GM23248 (cell line): ENCODE measurements at places on chromosomes 11 and 22.

DNA sequence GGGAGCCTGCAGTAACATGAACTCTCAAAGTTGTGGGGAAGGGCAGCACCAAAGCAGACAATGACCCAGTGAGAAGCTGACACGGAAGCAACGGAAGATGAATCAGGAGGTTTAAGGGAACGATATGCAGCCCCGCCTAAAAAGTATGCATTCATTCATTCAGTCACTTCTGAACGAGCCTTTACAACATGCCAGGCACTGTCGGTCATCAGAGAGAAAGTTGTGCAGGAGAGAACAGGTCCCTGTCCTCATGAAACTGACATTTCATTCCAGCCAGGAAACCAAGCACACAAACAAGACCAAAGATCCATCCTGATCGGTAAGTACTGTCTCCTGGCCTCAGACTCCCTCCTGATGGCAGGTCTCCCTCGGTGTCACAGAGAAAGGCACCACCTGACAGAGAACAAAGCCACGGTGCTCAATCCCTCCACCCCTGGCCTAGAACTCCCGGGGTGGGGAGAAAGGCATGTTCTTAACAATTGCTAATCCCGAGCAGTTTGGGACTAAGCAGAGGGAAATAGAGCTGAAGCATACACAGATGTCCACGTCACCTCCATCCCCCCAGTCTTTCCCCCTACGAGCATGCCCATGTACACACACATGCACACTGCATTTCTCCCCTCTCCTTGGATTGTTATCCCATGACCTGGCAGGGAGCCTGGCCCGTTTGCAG is 49.3 kb downstream of the LRFN4 start:
- DNase-seq: peak; percentile 26

DNA sequence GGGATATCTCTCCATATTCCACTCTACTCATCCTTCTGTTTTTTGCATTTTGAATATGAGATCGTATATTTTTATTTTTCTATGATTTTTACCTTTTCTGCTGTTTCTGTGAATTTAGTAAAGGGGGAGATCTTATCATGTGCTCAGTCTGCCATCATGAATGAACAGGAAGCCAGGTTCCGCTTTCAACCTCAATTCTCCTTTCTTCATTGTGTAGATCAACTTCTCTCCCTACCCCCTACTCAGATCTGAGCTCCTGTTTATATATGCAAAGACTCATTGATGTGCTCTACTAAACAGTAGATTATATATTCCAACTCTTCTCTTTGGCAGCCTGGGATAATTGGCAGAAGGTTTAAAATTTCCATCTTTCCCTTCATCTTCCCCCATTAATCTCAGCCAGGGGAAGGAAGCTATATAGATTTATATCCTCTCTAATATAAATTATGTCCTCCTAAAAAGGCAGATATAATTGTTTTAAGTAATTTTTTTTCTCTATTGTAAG is 336.7 kb upstream of the PLET1 start:
- no peak for DNase-seq

- no peak for DNase-seq
These were observed 16.3 kb downstream of the RBFOX2 start for GRCh38 chr22:36012332-36012731.

DNA sequence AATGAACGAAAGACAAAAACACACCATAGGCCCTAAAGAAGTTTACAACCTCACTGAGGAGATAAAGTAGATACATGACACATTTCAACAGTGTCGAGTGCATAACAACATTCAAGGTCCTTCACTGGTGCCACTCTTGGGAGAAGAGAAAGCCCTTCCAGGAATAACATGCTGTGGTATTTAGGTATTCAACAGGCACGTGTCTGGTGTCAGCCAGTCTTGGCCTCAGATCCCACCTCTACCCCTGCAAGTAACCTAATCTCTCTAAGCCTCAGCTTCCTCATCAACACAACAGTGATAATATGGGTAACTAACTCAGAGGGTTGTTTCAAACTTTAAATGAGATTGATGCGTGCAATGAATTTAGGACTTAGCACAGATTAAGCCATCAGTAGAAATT is 235.0 kb upstream of the ZC3H12C start:
- DNase-seq: no peak

DNA sequence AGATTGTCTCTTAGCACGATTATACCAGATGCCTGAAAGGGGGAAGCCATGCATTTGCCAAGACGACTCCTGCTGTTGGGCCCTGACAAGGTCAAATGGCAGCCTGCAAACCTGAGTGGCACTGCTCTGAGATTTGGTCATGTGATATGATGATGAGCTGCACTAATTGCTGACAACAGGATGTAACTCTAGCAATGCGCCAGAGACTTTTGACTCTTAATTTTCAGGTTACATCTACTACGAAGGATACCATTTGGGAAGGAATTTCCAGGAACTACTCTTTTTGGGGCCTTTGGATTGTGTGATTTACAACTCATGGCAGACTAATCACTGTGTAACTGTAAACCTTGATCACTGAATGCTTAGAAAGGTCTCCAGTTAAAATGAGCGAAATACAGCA is 13.1 kb downstream of the TREH start:
- DNase-seq: no peak

GRCh38 chr22:19368876-19369275 is 62.7 kb downstream of the HIRA start:
- DNase-seq: no peak

DNA sequence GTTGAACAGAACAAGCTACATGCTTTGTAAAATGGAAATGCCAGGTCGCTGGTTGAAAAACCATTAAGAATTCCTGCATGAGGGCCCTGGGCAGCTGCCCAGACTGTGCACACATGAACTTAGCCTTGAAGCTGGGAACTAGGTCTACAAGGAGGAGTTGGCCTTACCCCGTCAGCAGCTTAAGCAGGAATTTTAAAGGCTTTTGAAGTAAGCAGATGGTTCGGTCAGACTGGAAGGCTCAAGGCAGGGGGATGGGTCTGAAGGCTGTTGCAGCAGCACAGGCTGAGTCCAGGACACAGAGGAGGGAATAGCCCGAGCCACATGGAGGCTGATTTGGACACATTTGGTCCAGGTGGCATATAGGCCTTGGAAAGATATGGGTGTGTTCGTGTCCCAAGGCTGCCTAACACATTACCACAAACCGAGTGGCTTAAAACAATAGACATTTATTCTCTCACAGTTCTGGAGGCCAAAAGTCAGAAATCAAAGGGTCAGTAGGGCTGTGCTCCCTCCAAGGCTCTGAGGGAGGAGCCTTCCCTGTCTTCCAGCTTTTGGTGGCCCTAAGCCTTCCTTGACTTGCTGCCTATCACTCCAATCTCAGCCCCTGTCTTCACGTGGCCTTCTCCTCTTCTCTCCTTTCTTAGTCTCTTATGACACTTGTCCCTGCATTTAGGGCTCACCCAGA is 11.6 kb downstream of the LIF start:
- DNase-seq: no peak

GRCh38 chr22:21759646-21760376 is 24.2 kb upstream of the YPEL1 start:
- no peak for DNase-seq

GRCh38 chr11:125239585-125240560 is 75.3 kb downstream of the PKNOX2 start:
- no peak for DNase-seq

DNA sequence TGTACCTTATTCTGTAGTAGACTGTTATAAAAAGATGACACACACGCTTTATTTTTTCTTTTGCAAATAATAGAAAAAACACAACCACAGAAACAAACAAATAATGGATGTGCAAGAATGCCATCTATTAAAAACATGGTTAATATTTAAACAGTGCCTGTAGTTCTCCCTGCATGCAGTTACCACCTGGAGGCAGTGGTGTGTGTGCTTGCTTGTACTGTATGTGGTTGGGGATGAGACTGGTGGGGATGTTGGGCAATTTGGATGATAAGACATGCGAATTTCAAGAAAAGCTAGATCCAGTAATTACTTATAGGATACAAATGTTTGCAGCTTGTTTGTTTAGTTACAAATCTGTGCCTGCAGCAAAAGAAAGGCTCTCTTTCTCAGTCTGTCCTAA is 3.6 kb downstream of the C11orf87 start:
- peak; percentile 32 for DNase-seq

DNA sequence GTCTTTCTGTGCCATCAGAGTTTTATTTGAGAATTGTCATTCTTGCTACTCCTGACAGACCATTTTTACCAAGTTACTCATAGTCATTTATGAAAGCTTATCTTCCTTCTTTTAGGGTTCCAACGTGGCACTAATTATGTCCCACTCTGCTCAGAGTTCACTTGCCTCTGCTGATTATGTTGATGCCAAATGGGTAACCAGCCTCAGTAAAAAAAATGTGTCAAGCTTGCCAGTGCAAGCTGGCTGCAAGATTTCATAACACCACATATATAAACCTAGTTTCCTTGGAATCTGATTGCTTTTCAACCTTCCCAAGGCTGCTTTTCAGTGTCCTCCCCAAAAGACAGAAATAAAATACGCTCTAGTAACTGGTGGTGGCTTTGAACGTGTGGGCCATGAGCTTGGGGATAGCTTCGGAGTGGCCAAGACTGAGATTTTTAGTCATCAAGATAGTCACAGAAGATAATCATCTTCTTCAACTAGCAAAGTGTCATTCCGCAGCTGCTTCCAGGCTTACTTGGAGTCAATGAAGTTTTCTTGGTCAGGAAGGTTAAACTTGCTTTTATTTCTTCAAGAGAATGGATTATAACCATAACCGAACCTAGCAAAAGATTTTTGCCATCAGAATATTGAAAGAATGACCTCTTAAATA is 29.5 kb upstream of the APOA1 start:
- DNase-seq: peak; percentile 51

DNA sequence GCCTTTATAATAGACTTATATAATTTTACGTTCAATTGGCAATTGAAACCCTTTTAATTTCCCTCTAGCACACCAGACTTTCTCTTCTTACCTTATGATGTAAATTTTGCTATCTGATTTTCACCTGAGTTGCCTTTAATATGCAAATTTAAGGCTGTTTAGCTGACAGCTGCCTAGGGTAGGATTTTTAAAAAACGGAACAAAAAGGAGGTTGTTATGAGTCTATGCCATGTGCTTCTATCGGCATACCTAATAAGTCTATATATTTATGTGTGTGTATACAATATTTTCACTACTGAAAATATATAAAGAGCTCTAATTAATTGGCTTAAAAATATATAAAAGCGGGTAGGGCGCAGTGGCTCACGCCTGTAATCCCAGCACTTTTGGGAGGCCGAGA is 11.8 kb upstream of the SELENOH start:
- DNase-seq: no peak

DNA sequence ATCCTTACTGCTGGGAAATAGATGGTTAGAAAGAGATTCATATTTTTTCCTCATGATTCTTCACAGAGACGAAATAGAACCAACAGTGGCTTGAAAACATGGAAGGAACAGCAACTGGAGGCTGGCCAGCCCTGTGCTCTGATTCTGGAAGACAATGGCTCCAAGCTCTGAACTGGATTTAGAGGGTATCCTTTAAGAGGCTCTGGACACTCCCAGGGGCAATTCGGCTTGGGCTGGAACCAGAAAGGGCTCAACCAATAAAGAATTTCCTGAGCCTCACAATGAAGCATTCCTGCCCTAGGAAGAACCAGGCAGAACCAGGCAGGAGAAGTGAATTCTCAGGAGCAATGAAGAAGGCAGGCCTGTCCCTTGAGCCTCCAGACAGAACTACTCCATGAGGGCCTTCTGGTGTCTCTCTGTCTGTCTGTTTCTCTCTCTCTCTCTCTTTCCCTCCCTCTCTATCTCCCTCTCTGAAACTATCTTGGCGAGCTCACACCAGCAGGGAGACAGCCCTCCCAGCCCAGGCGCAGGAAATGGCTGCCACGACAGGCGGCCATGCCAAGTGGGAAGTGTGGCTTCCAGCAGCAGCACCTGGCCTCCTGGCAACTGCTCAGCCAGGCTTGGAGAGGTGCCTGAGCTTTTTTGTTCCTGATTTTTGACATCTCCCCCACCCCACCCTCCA is 93.3 kb downstream of the RCN1 start:
- no peak for DNase-seq

DNA sequence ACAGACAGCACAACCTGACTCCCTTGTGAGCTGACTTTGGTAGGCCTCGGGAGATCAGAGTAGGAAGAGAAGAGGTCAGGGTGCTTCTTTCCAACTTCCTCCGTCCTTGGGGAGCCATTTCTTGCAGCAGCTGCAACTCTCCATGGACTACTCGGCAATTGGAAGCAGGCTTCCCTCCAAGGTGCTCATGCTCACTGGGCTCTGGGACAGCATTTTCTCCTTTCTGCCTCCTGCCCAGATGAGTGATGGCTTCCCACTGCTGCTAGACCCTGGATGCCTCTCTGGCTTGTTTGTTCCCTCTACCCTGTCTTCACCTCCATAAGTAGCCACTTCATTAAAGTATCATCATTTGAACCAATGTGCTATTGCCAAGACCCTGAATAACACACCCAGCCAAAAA is 8.2 kb upstream of the PRSS23 start:
- no peak for DNase-seq

- peak; percentile 14 for DNase-seq
These were observed 54.4 kb downstream of the TMEM135 start for GRCh38 chr11:87092159-87092558.

- DNase-seq: peak; percentile 7
These were observed 148.5 kb downstream of the NAV2 start for GRCh38 chr11:19861171-19861570.

DNA sequence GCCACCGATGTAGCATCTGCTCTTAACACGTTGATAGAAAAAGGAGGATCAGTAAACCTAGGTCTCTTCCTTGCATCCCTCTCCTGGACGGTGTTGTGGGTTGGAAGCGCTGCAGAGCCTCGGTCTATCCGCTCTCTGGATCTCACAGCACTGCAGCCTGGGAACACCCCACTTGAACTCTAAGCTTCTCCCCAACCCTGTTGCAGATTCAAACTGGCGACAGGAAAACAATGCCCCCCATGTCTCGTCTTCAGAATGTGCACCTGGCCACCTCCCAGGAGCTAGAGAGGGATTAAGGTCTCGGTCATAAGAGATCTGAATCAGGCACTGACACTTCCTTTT is 454 bp downstream of the TMEM218 start:
- DNase-seq: peak; percentile 55

DNA sequence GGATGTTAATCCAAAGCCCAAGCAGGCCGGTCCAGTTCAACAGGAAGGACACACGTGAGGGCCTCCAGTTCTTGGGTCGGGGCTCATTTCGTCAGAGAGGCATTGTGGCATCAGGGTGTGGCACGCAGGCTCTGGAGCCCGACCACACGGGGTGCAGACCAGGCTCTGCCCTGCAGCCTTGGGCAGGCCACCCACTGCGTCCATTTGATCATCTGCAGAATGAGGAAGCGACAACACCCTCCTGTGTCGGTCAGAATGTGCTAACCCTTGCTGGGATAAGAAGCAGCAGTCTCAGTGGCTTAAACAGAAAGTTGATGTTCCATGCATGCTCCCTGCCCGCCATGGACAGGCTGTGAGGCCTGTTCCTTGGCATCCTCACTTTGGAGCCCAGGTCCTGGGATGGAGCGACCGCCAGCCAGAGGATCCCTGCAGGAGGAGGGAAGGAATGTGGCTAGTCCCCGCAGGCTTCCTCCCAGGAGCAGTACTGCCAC is 10.8 kb downstream of the RIBC2 start:
- no peak for DNase-seq
